PC-3 (cell line): ENCODE measurements at places on chromosomes 4 and X.

GRCh38 chr4:153634738-153635353 lies 49.2 kb upstream of the TLR2 start:
- peak; percentile 48 for DNase-seq

DNA sequence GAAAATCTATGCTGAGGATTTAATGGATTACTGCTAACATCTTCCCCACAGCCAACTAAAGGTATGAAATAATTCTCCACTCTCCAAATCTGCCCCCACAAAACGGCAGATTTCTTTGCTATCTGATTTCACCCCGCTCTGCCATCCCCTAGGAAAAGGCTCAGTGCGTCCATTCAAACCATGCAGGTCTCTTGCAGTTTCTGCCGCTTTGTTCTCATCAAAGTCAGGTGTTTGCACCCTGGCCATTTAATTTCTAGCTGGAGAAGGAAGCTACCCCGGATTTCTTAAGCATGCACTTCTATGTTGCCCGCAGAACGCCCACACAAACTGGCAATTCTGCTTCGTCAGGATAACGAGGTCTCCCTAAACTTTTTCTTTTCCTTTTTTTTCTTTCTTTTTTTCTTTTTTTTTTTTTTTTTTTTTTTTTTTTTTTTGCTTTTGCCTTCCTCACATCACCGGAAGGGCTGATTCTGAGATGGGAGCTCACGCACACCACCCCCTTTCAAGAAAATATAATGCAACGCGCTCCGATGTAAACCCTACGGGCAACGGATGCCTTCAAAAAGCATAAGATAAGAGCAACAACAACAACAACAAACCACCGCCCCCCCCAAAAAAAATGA lies 3.3 kb downstream of the NLGN4X start:
- no peak for DNase-seq

GRCh38 chrX:42246814-42247213 lies 323.5 kb upstream of the CASK start:
- peak; percentile 3 for DNase-seq

DNA sequence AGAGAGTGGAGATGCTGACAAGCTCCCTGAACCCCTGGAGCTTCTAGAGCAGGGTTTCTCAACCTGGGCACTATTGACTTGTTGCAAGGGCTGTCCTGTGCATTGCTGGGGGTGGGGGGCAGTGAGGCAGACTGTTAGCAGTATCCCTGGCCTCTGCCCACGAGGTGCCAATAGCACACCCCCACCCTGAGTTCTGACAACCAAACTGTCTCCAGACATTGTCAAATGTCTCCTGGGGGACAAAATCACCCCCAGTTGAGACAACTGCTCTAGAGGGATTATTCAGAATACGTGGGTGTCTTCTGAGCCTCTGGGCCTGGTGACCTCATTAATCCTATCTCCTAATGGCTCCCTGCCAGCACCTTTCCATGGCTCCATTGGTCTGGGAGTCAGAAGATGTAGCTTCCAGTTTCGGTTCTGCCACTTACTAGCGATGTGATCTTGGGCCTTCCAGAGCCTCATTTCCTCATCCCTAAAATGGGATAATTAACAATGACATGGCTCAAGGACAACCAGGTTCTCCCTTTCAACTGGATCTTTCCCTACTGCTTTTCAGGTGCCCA lies 17.6 kb upstream of the PJA1 start:
- DNase-seq = no peak

DNA sequence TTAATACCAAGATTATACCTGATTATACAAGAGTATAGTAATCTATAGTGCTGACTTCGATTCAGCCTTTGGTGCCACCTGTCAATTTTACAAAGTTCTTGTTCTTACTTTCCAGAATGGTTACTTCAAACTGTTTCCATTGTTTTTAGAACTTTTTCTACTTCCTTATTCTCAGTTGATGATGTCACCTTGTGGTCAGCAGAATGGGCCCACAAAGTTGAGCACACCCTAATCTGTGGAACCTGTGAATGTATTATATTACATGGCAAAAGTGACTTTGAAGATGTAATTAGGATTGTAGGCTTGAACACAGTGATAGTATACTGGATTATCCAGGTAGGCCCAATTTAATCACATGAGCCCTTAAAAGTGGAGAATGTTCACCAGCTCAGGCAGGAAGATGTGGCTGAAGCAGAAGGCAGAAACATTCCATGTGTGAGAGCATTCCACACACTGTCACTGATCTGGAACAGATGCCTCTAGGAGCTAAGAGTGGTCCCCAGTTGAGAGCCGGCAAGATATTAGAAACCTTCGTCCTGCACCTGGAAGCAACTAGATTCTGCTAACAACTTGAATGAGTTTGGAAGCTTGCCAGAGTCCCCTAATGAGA lies 6.3 kb upstream of the SGMS2 start:
- DNase-seq = peak; percentile 14

DNA sequence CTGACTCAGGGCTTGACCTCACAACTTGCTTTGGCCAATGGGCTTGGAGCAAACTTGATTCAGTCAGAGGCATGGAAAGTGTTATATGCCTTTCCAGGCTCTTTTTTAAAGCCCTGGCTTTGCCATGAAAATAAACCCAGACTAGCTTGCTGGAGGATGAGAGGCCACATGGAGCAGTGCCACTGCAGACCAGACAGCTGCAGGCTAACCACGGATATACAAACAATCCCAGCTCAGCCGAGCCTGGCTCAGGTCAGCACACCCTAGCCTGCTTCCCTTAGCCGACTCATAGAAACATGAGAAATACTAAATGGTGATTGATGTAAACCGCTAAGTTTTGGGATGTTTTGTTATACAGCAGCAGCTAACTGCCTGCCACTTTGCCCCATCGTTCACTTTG lies 345.1 kb downstream of the ARHGAP10 start:
- no peak for DNase-seq

- no peak for DNase-seq
Observed at GRCh38 chr4:95545546-95545945, 3.2 kb downstream of the UNC5C start.

GRCh38 chr4:82562564-82562854 lies 721 bp upstream of the TMEM150C start:
- DNase-seq = no peak

GRCh38 chr4:97185233-97185632 lies 958.0 kb downstream of the STPG2 start:
- DNase-seq = no peak

- no peak for DNase-seq
Observed at GRCh38 chr4:5760936-5761480, 50.0 kb downstream of the EVC start.

GRCh38 chr4:176638992-176639391 lies 153.7 kb downstream of the VEGFC start:
- peak; percentile 67 for DNase-seq
